ENCODE measurements at places on chromosomes 5 and 9. TPM values are rescaled to one million over a fixed set of nuclear protein-coding genes. Genes with fewer than 3 reads are reported as not detected.
A peak's percentile ranks its signal among the peaks of the same experiment; 100 is the strongest.

TRAF1 gene
- total RNA-seq, result 8.1 TPM

CCDC152 gene
- 1.3 TPM for total RNA-seq

DNA sequence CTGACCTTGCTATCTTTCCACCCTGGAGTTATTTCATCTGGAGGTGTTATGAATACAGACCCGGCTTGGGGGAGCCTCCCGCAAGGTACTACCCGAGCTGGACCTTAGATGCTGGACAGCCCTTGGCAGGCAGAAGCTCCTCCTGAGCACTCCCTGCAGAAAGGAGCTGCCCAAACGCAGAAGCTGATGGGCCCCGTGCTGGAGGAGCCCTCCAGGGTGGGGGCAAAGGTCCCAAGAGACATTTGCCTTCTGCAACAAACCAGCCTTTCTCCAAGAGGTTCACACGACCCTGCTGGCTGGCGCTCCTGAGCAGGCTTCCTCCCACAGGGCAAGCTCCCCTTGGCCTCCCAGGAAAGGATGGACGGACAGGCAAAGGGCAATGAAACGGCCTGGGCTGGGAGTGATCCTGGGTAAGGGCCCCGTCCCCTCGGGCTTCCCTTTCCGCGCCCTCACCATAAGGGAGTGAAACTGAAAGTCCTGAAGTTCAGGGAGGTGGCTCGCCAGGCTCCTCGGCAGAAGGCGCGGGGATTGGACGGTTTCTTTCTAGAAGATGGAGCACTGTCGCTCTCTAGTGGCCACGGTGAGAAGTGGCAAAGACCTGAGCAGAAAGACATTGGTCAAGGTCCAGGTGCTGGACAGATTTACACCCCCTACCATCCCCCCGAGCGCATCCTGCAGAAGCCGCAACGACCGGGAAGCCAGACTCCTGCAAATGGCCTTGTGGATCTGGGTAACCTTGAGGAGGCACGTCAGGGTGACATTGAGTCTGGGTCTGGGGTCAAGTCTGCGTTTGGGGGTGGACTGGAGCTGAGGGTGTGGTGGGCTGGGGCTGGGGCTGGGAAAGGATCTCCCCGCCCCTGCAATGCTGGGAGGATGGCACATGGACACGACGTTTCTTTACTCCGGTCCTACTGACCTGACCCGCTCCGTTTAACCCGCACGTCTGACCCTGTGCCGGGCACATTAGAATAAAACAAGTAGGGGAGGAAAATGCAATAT lies 56.4 kb downstream of the NEURL1B start:
- H3K4me1 ChIP-seq, result peaks cover 5% of the 10 kb centered on the region
- H3K27me3 ChIP-seq, result no peaks in the 10 kb centered on the region
- no peaks in the 10 kb centered on the region for H3K36me3 ChIP-seq

GRCh38 chr9:26513730-26514129 lies 378.9 kb downstream of the CAAP1 start:
- no peaks in the 10 kb centered on the region for H3K4me1 ChIP-seq
- H3K27me3 ChIP-seq, result no peaks in the 10 kb centered on the region
- no peaks in the 10 kb centered on the region for H3K36me3 ChIP-seq
- DNase-seq, result no peak
- H3K27ac ChIP-seq, result no peak overlapping the region

- DNase-seq, result no peak
- H3K4me3 ChIP-seq, result no peak overlapping the region
- no peak overlapping the region for H3K27ac ChIP-seq
- no peaks in the 10 kb centered on the region for H3K27me3 ChIP-seq
- H3K36me3 ChIP-seq, result no peaks in the 10 kb centered on the region
- no peaks in the 10 kb centered on the region for H3K4me1 ChIP-seq
Measured at GRCh38 chr9:101931756-101932155, 193.3 kb upstream of the GRIN3A start.

DNA sequence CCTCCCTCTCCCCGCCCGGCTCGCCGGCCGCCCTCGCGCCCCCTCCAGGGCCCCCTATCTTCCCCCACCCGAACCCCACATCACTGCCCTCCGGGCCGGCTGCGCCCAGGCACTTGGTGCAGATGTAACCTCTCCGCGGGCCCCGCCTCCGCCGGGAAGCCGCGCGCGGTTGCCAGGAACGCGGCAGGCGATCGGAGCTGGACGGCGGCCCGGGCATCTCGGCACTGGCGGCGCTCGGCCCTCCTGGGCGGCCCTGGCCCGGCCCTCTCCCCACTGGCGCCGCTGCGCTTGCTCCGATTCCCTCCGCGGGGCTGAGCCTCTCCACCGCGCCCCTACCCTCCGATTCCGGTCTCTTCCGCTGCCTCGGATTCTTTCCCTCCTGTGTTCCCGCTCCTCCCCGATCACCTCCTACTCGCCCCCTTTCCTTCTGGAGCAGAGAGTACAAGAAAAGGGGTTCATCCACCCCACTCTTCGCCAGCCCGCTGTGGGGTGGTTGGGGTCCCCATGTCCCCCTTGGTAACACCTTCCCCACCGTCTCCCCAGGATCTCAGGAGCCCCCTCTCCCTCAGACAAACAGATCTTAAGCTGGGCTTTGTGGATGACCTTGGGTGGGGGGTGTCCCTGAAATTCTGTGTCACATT lies 70.6 kb downstream of the C9orf50 start:
- H3K36me3 ChIP-seq, result no peaks in the 10 kb centered on the region
- H3K4me1 ChIP-seq, result no peaks in the 10 kb centered on the region
- no peak overlapping the region for H3K4me3 ChIP-seq
- DNase-seq, result peak; percentile 82
- H3K27me3 ChIP-seq, result no peaks in the 10 kb centered on the region

DNA sequence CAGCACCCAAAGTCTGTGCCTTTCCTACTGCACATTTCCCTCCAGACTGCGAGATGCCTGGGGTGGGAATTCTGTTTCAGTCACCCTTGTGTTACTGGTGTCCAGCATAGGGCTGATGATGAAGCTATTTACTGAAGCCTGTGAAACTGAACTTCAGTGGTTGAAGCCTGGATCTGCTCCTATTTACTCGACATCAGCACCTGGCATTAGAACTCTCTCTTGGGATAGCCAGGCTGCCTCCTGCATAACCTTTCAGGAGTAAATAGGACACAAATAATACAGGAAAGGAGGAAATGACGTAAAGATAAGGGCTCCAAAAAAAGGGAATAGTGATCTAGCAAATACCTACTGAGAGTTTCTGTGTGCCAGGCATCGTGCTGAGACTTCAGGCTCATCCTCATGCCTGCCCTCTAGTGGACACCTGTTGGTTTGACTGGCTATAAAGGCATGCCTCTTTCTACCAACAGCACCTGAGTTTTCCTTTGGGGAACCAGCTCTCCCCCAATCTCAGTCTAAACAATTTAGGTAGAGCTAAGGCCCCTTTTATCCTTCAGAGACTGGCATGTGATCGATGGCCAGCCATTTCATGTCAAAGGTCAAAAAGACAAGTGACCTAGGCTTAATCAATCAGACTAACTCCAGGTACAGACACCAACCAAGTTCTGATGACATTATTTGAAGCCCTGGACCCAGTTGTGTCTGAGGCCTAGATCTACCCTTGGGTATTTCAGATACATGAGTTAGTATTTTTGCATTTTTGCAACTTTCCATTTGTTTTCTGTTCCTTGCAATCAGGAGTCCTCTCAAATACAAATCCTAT lies 192.1 kb upstream of the TRIM32 start:
- no peaks in the 10 kb centered on the region for H3K36me3 ChIP-seq
- DNase-seq, result no peak
